ENCODE measurements at places on chromosomes 1 and 21.

GRCh38 chr1:169236880-169237279 is 130.4 kb downstream of the ATP1B1 start:
- DNase-seq = no peak

- no peak for DNase-seq
Measured at GRCh38 chr1:151733126-151733525, 11.8 kb downstream of the RIIAD1 start.

DNA sequence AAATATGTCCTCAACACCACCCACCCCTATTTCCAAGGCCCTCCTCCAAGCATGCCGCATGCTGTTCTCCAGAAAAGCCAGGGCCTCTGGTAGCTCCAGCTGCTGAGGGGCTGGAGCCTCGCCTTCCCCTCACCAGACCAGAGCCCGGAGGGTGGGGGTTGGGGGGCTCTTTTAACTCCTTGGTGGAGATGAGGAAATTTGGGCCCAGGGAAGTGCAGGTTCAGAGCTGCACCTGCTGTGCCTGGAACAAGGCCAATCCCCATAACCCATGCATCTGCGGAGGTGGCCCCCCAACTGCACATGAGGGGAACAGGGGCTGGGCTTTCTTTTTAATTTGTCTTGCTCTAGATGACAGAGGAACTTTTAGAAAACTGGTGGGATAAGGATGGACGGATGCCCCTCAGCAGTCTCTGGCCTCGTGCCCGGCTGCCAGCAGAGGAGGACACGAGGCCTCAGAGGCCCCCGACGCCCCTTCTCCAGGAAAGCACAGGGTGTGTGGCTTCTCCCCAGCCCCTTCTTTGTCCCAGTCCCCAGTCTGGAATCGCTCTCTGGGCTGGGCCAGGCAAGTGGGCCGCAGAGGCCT is 550 bp upstream of the SELENON start:
- no peak for DNase-seq

GRCh38 chr1:6269720-6270400 is 9.0 kb upstream of the GPR153 start:
- no peak for DNase-seq

- DNase-seq = no peak
Measured at GRCh38 chr1:178932552-178932906, 61.7 kb upstream of the ANGPTL1 start.

GRCh38 chr1:169451218-169451824 is 24.0 kb upstream of the CCDC181 start:
- DNase-seq = no peak

DNA sequence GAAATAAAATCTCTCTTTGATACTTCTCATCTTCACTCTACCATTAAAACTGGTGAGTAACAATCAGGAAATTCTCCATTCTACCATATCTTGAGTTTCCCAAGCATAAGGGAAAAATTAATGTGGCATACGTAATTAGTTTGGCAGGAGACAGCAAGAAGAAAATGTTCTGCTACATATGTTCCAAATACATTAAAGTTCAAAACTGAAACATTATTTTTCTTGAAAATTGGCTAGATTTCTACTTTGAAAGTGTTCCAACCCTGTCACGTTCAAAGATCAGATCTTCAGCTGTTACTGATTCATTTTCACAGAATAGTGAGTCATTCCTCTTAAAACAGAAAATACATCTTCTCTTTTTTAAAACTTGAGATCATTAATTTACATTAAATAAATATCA is 48.5 kb downstream of the PIGK start:
- no peak for DNase-seq

GRCh38 chr1:205285381-205286101 is 36.0 kb downstream of the NUAK2 start:
- no peak for DNase-seq
